ENCODE measurements at places on chromosomes 12 and 14.
A peak's percentile ranks its signal among the peaks of the same experiment; 100 is the strongest.

GRCh38 chr14:34714320-34715126 is at the start of gene CFL2:
CFL2 (minus strand) TSS chr14:34714593; CDS start chr14:34714540, 53 bp downstream.
- DNase-seq = peak; percentile 42

DNA sequence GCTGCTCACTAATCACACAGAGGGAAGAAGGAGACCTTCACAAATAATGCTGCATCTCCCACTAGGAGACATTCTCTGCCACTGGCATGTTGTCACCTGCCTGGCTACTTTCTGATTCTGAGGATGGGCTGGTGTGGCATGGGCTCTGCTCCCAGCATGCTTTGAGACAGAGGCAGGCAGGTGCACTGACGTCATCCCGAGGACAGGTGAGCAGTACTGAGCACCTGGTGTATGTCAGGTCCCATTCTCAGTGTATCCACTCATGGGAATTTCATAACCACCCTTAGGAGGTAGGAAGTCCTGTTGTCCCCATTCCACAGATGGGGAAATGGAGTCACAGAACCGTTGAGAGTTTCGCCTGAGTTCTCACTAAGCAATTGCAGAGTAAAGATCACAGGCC is 597.9 kb downstream of the VRK1 start:
- no peak for DNase-seq

- no peak for DNase-seq
Measured at GRCh38 chr12:46934374-46935111, 108.7 kb upstream of the SLC38A4 start.

DNA sequence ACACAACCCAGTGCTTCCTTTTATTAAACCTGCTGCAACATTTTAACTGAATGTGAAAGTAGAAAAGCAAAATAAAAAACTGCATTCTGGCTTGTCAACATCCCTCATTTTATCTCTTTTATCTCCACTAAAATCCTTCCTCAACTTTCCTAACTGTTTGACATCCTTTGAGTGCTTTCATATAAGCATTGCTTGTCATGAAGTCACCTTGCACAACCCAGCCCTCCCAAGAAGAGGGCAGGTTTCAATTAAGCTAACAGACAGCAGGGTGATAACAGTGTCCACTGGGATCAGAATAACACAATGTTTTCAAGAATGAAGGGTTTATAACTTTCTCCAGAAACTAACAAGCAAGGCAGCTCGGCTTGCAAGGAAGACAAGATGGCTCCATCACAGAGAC is 16.3 kb upstream of the TSPAN8 start:
- no peak for DNase-seq

- DNase-seq = no peak
Measured at GRCh38 chr12:6850796-6851152, 312 bp downstream of the CDCA3 start.

DNA sequence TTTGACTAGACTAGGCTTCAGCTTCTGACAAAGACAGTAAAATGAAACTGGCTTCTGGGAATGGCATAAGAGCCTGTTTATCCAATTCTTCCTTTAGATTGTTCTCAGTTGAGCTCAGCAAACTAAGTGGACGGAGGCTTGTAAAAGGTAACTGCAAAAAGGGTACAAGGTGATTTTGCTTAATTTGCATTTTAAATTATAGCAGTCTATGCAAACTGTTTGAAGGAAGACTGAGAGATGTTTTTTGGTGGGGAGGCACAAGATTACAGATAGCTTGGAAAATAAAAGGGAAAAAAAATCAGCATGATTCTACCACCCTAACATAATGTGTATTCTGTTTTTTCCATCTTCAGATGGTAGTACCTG is 5.0 kb downstream of the SUSD6 start:
- DNase-seq = no peak

DNA sequence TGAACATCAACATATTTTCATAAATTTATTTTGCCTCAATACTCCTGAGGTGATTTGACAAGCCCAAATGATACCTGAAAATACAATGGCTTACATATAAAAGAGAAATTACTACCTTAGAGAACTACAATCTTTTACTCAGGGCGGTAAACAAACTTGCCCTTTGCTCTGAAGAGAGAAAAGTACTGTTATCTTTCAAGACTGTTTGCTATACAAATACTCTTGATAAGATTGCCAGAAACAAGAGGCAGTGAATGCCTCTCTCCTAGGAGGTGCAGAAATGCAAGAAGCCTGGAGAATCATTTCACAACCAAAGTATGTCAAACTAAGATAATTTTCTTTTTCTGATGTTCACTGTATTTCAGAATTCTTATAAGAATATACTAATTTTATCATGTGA is 160.3 kb downstream of the ALX1 start:
- DNase-seq = no peak

- no peak for DNase-seq
Measured at GRCh38 chr12:79296871-79297270, 393.9 kb downstream of the PAWR start.

- DNase-seq = no peak
Measured at GRCh38 chr12:110002676-110003515, 3.7 kb downstream of the ANKRD13A start.

- no peak for DNase-seq
Measured at GRCh38 chr12:21940549-21941505, at the start of gene ABCC9. ABCC9 (minus strand) TSS chr12:21941426; CDS start chr12:21936674, 4,752 bp downstream.

GRCh38 chr12:51848841-51849735 is 570 bp upstream of the FIGNL2 start:
- DNase-seq = no peak

GRCh38 chr14:67532998-67533753 is at the start of gene PLEKHH1:
PLEKHH1 (plus strand) TSS chr14:67533290; CDS start chr14:67541868, 8,578 bp downstream.
- no peak for DNase-seq

DNA sequence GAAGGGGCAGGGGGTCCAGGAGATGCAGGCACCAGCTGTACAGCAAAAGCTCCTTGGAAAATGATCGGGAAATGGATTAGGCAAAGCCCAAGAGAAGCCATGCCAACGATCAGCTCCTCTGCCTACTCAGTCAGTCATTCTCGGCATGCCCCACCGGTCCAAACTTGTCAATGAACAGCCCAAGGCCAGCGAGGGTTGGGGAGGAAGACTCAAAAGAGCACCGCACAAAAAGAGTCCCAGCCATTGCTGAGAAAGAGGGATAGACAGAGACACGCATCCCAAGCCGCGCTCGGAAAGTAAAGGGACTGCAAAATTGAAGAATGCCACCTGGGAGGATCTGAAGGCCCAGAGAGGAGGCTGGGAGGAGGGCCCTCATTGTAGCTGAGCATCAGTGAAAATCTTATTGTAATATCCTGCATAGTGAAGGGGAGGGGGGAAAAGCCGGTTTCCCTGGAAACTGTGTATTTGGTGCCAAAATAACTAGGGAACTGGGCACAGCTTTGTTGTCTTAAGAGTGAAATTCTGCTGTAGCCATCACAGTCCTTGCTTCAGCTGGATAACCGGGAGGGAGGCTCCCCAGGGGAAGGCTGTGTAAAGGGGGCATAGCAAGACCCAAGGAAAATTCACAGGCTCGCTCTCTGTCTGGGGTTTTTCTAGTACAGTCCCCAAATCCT is 4.7 kb downstream of the KDM2B start:
- no peak for DNase-seq

GRCh38 chr12:118560733-118561132 is 184.4 kb downstream of the SUDS3 start:
- DNase-seq = no peak

GRCh38 chr12:96225044-96225855 is 31.1 kb downstream of the ELK3 start:
- no peak for DNase-seq

- no peak for DNase-seq
Measured at GRCh38 chr12:95805864-95806671, 15.5 kb upstream of the NTN4 start.

DNA sequence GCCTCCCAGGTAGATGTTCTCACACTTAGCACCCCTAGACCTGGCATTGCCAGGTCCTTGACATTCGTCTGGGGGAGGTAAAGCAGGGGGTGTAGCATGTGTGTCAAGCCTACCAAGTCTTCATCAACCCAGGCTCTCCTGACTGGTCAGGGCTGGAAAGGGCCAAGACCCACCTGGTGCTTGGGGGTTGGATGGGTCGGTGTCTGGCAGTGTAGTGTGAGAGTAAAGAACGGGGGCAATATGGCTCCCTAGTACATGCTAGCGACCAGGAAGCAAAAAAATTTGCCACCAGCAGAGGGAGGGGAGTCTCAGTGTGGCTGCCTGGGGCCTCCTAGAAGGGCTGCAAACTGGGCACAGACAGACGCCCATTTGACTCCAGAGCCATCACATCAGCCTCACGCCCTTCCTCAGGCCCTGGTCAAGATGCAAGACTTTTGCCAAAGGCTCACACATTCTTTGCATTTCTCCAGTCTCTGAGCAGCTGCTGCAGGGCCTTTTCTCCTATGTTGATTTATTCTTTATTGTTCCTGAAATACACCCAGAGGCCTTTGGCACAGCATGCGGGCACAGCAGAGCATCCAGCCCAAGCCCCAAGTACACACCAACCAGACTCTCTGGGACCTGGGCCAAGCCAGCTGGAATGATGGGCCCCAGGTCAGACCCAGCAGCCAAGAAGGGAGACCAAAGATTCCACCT is 38.3 kb upstream of the PNMA1 start:
- no peak for DNase-seq

DNA sequence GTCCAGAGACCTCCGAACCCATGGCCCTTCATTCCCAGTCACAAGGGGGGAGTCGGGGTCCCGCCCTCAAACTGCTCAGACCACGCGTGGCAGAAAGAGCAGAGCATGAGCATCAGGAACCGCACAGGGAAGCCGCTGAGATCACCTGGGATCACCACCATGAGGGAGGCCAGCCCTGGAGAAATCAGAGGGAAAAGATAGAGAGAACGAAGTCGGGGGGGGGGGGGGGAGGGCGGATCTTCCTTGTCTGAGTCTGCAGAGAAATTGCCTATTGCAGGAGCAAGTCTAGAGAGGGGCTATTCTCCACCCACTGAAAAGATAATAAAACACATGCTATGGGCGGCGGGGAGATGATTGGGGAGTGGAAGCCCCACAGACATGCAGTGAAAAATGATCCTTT is 884 bp upstream of the TMEM132C start:
- no peak for DNase-seq

GRCh38 chr14:24324024-24324423 is 10.8 kb downstream of the ADCY4 start:
- DNase-seq = no peak

Measured in activated gamma-delta T cell treated with anti-CD3 and anti-CD28 coated beads, Interleukin-2, amount 50 U/mL, for 16 hours (primary cell).